Hepatocyte (in vitro differentiated cells): ENCODE measurements at places on chromosomes 5 and 9. TPM values are rescaled to one million over a fixed set of nuclear protein-coding genes. Genes with fewer than 3 reads are reported as not detected.

Gene CNTNAP3
- 0.80 and 0.99 TPM in 2 replicates for polyA plus RNA-seq

Gene ACER2
- 1.1 and 1.3 TPM in 2 replicates for polyA plus RNA-seq

Gene DND1
- 0.52 and 0.85 TPM in 2 replicates for polyA plus RNA-seq

Gene SLC9A3
- 4.8 and 5.4 TPM in 2 replicates for polyA plus RNA-seq

Gene CCNJL
- 9.5 and 10.8 TPM in 2 replicates for polyA plus RNA-seq

Gene ALDH1B1
- polyA plus RNA-seq, result 21.5 and 30.9 TPM in 2 replicates

Gene NR3C1
- polyA plus RNA-seq, result 41.0 and 55.4 TPM in 2 replicates

Gene ZNF474
- polyA plus RNA-seq, result 1.7 and 2.8 TPM in 2 replicates

Gene FGD3
- polyA plus RNA-seq, result 4.1 and 6.5 TPM in 2 replicates

Gene RUSC2
- 16.6 and 17.5 TPM in 2 replicates for polyA plus RNA-seq

Gene TAL2
- polyA plus RNA-seq, result 0.50 TPM in 1 of 2 replicates, not detected in the other

Gene CTNNAL1
- polyA plus RNA-seq, result 57.4 and 64.1 TPM in 2 replicates

Gene FOXD4L5
- 0.05 and 0.09 TPM in 2 replicates for polyA plus RNA-seq

Gene KIF4B
- 0.05 TPM in 1 of 2 replicates, not detected in the other for polyA plus RNA-seq

Gene HTR1A
- 0.19 TPM in 1 of 2 replicates, not detected in the other for polyA plus RNA-seq

Gene SPINK7
- polyA plus RNA-seq, result not detected in 2 replicates

Gene SLCO4C1
- polyA plus RNA-seq, result 3.7 and 6.2 TPM in 2 replicates

Gene TAF9
- 112 and 126 TPM in 2 replicates for polyA plus RNA-seq

Gene ZNF608
- polyA plus RNA-seq, result 12.4 and 19.8 TPM in 2 replicates

Gene CDH12
- polyA plus RNA-seq, result 14.0 and 15.4 TPM in 2 replicates

Gene GEMIN5
- 6.2 and 7.3 TPM in 2 replicates for polyA plus RNA-seq

Gene MSX2
- polyA plus RNA-seq, result 28.4 and 31.5 TPM in 2 replicates

Gene CCL28
- 0.80 and 1.1 TPM in 2 replicates for polyA plus RNA-seq

Gene DBH
- polyA plus RNA-seq, result 0.32 and 0.44 TPM in 2 replicates

Gene GFI1B
- not detected in 2 replicates for polyA plus RNA-seq

Gene C5orf34
- 1.9 and 3.3 TPM in 2 replicates for polyA plus RNA-seq

Gene GPBP1
- 47.0 and 49.0 TPM in 2 replicates for polyA plus RNA-seq

Gene INSL4
- polyA plus RNA-seq, result 0.38 and 0.68 TPM in 2 replicates

Gene CFAP77
- polyA plus RNA-seq, result 1.2 and 4.2 TPM in 2 replicates

Gene C5orf46
- 0.99 and 2.7 TPM in 2 replicates for polyA plus RNA-seq
